ENCODE measurements at places on chromosomes 2 and 18. TPM values are rescaled to one million over a fixed set of nuclear protein-coding genes. Genes with fewer than 3 reads are reported as not detected.

Gene UPP2
- not detected for total RNA-seq

Gene AQP12A
- not detected for total RNA-seq

Gene SELENOI
- 48.0 TPM for total RNA-seq

Gene PLGLB1
- total RNA-seq = 1.7 TPM

Gene ZNF512
- total RNA-seq = 6.2 TPM

Gene HOXD10
- total RNA-seq = 1.3 TPM

Gene UBE2E3
- 46.9 TPM for total RNA-seq

Gene TWIST2
- not detected for total RNA-seq

Gene GALNT13
- total RNA-seq = 0.21 TPM

Gene OSR1
- not detected for total RNA-seq

Gene ZC3H6
- 2.0 TPM for total RNA-seq

Gene TRPM8
- 32.7 TPM for total RNA-seq

Gene FSHR
- total RNA-seq = not detected

Gene PARD6G
- 8.8 TPM for total RNA-seq

Gene PLEKHH2
- 17.6 TPM for total RNA-seq

Gene NBAS
- 59.6 TPM for total RNA-seq

Gene CIB4
- not detected for total RNA-seq

Gene AP1S3
- 15.5 TPM for total RNA-seq

Gene DOK6
- total RNA-seq = 2.4 TPM

Gene FNDC4
- 1.5 TPM for total RNA-seq

Gene MC2R
- not detected for total RNA-seq

Gene ANKAR
- 2.6 TPM for total RNA-seq

Gene ELP2
- total RNA-seq = 208 TPM

Gene C2orf78
- total RNA-seq = not detected

Gene KCNG3
- 4.8 TPM for total RNA-seq

Gene GCG
- total RNA-seq = not detected

Gene ARHGEF33
- not detected for total RNA-seq

Gene SP9
- 0.11 TPM for total RNA-seq

Gene SKA1
- 23.8 TPM for total RNA-seq

Gene MTA3
- total RNA-seq = 40.3 TPM

Gene SERPINB10
- total RNA-seq = 1.2 TPM

Gene ZNF519
- total RNA-seq = 2.8 TPM

Gene ARMC9
- total RNA-seq = 23.0 TPM

Gene VWA3B
- not detected for total RNA-seq

Gene CDCA7
- total RNA-seq = 20.8 TPM

Gene EIF2AK2
- total RNA-seq = 22.5 TPM

Gene GALNT3
- 89.9 TPM for total RNA-seq

Gene MAP4K4
- 25.0 TPM for total RNA-seq

Gene POTEF
- not detected for total RNA-seq

Gene ELMOD3
- total RNA-seq = 13.9 TPM

Gene ZC3H8
- 19.7 TPM for total RNA-seq

Gene SPC25
- 13.9 TPM for total RNA-seq

Gene PTH2R
- not detected for total RNA-seq

Gene QPCT
- 2,187 TPM for total RNA-seq

Gene ACOXL
- total RNA-seq = not detected

Gene LRATD1
- 0.18 TPM for total RNA-seq

Gene MSTN
- total RNA-seq = not detected

Gene EFR3B
- total RNA-seq = 7.9 TPM

Gene GNLY
- total RNA-seq = not detected

Gene C18orf54
- total RNA-seq = 3.4 TPM

Gene C2orf80
- total RNA-seq = 0.45 TPM

Gene ANKRD53
- not detected for total RNA-seq
